ENCODE measurements at places on chromosomes 2 and 18. TPM values are rescaled to one million over a fixed set of nuclear protein-coding genes. Genes with fewer than 3 reads are reported as not detected.

DNA sequence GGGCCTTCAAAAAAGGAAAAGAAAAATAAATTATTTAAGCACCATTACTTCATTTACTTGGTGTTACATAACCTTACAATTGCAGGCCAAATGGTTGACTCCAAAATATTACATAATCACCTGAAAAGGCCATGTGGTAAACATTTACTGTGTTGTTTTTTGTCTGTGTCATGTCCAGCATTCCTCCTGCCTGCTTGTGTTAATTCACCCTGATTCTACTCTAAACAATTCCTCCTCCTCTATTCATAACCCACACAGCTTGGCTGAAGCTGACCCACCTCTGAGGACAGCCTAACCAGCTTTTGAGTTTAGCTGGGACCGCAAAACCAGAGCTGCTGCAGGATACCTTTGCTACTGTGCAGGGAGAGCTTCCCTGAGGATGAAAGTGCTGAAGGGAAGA is 35.4 kb downstream of the TMX3 start:
- no peak overlapping the region for H3K27ac ChIP-seq
- DNase-seq: no peak
- H3K36me3 ChIP-seq: peaks cover 28% of the 10 kb centered on the region

DNA sequence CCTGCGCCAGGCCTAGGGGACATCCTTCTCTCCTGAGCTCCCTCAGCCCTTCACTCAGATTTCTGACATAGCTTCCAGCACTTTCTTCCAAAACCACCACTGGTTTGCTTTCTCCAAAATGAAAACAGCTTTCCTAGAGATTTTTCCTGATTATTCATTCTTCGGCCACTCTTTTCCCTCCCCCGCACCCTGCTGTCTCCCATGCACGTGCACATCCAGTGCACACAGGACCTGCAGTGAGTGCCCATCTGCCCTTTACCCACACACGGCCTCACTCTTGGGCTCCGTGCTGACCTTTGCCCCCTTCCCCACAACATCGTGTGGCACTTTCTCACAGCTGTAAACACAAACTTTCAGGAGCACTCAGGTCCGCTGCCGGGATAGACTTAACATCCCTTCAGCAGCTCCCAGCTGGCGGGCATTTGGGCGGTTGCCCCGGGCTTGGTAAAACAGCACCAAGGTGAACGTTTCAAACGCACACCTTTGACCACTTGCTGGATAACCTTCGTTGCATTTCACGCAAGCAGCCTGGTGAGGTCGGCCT is 25.8 kb downstream of the KIF1A start:
- H3K27me3 ChIP-seq: peaks cover 2% of the 10 kb centered on the region
- DNase-seq: peak; percentile 1
- H3K36me3 ChIP-seq: no peaks in the 10 kb centered on the region
- H3K4me1 ChIP-seq: no peaks in the 10 kb centered on the region
- H3K4me3 ChIP-seq: no peak overlapping the region

DNA sequence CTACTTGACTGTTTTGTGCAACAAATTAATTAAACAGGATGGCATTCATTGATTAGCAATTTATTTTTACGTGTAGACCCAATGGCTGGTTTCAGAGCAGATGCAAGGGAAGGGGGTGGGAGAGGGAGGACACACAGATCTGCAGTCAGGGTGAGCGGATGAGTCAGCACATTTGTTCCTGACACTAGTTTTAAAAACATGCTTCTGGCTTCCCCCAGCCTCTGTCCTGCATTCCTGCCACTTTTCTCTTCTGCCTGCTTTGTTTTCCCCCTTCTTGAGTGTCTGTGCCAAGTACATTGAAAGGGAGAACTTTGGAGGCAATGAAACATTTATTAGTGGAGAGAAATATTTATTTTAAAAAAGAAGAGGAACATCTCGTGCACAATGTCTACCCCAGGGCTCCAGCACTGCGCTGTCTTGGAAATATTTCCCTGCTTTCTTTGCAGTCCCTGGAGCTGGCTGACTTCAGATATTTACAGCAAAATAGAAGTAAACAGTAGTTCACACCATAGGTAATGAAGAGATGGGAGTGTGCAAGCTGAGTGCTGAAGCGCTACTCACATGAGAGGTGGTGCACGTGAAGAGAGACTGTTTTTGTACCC is 52.2 kb downstream of the NRP2 start:
- no peak overlapping the region for H3K27ac ChIP-seq
- no peak overlapping the region for H3K4me3 ChIP-seq
- H3K4me1 ChIP-seq: no peaks in the 10 kb centered on the region
- no peaks in the 10 kb centered on the region for H3K36me3 ChIP-seq
- H3K27me3 ChIP-seq: no peaks in the 10 kb centered on the region
- no peak for DNase-seq

The CIB4 gene
- not detected for total RNA-seq

The PPP4R1 gene
- 33.3 TPM for total RNA-seq
